ENCODE measurements at places on chromosomes 1 and 21.

GRCh38 chr1:205076245-205076761 is 8.0 kb downstream of the TMEM81 start:
- DNase-seq: no peak

DNA sequence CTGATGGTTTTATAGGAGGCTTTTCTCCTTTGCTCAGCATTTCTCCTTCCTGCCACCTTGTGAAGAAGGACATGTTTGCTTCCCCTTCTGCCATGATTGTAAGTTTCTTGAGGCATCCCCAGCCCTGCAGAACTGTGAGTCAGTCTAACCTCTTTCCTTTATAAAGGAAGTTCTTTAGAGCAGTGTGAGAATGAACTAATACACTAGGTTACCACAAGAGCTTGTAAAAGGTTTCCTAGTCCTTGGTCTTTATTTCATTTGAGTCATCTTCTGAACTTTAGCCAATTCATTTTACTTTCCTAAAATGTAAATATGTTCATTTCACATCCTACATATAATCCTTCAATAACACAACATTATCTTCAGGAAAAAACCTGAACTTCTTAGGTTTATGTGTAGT is 365.3 kb downstream of the HHIPL2 start:
- no peak for DNase-seq

GRCh38 chr21:23127973-23128372 is 2129.8 kb downstream of the NCAM2 start:
- no peak for DNase-seq

DNA sequence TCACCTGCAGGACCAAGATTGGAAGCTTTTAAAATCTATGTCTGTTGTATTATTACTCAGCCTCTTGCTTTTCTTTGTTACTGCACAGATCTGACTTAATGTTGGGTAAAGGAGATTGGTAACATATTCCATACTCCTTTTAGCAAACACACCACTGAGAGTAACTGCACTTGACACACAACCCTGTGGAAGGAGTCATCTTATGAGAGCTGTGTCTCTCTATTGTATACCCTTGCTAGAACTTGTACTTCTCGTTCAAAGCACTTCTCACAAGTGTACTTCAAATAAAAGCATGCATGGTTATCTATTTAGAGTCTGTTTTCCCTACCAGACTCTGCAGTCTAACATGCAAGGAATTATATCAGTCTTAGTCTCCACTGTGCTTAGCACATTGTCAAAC is 813.4 kb downstream of the ADGRL2 start:
- DNase-seq: no peak

- DNase-seq: no peak
Observed at GRCh38 chr1:244442850-244443249, 8.9 kb downstream of the ADSS2 start.

DNA sequence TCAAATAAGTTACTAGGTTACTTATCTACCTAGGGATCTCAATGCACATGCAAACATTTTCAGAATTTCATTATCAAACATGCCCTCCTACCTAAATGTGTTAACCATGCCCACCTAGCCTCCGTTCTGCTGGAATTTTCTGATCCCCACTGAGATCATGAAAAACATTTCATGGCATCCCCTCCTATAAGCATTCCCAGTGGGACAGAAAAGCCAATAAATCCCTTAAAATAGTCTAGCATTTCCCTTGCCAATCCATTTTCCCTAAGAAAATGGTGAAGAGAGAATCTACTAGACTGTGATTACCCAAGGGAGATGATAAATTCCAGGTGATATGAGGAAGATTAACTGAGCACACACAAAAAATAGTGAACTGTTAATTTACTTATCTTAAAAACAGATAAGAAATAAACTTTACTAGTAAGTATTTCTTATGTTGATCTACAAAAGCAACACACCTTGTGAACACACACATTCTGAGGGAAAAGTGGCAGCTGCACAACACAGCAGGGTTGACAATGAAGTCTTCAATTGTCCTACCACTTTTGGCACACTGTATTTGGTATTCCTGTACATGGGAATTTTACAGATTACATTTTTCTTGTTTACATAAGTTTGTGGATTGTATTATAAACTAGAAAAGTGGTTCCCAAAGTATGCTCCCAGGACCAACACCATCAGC is 49.6 kb downstream of the ARID4B start:
- no peak for DNase-seq

GRCh38 chr1:72322910-72323309 is 40.6 kb upstream of the NEGR1 start:
- no peak for DNase-seq

GRCh38 chr1:100868364-100868995 is 26.2 kb downstream of the EXTL2 start:
- DNase-seq: no peak

- DNase-seq: no peak
Observed at GRCh38 chr1:93354749-93355148, 9.0 kb downstream of the DR1 start.

GRCh38 chr1:239437822-239438221 is 51.5 kb downstream of the CHRM3 start:
- no peak for DNase-seq

GRCh38 chr1:11848373-11848700 is 754 bp upstream of the NPPA start:
- DNase-seq: no peak

DNA sequence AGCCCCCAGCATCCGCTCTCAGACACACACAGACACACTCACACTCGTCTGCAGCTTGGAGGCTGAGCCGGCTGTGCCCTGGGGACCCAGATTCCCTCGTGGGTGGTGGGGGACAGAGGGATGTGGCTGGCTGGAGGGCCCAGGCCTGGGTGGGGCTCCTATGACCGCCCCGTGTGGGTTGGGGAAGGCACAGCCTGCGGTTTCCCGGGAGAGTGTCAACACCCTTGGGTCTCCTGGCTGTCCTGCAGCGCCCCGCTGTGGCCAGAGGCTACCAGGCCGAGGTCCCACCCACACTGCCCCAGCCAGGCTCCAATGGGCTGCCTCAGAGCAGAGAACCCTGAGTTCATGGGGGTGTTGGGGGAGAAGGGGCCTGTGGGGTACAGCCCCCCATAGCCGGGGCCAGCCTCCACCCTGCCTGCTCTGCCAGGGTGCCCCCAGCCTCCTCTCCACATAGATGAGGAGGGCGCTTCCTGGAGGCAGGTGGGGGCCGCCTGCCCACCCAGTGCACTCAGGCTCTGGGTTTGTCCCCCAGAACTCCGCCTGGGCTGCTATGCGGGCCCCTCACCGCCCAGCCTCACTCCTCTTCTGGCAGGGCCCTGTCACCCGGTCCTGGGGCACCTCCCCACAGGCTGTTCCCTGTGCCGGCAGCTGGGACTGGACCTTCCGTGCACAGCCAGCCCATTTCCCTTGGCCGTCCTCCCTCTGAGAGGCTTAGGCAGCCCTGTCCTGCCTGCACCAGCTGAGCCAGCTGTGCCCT is at the start of gene TTC34:
Gene TTC34, minus strand, starts transcription at position 159 of the 757 bp plus-strand sequence. CDS start 866 bp downstream, outside the sequence.
- DNase-seq: no peak

DNA sequence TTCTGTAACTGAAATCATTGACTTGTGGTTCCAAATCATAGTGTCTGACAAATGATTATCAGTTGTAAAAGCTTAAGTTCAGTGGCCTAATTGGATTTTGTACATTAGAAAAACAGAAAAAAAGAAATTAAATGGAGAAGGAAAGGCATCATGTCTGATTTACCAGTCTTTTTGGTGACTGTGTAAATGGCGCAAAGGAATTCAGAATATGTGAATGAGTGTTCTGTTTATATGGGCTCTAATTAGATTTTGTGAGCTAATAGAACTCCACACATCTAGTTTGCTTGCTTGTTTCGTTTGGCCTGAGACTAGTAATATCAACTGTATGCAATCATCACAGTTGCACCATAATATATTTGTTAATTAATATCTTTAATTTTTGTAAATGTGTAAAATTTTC is 151.7 kb downstream of the PLA2G4A start:
- no peak for DNase-seq

- no peak for DNase-seq
Observed at GRCh38 chr1:45170151-45170742, 36.2 kb downstream of the ZSWIM5 start.

- DNase-seq: no peak
Observed at GRCh38 chr1:223634423-223634822, 31.1 kb downstream of the CAPN8 start.

DNA sequence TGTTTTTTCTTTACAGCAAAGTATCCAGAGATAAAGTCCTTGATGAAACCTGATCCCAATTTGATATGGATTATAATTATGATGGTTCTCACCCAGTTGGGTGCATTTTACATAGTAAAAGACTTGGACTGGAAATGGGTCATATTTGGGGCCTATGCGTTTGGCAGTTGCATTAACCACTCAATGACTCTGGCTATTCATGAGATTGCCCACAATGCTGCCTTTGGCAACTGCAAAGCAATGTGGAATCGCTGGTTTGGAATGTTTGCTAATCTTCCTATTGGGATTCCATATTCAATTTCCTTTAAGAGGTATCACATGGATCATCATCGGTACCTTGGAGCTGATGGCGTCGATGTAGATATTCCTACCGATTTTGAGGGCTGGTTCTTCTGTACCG is 6.5 kb downstream of the DEGS1 start:
- DNase-seq: no peak

GRCh38 chr1:74470936-74471335 is 41.5 kb downstream of the LRRC53 start:
- no peak for DNase-seq

GRCh38 chr21:40623528-40623927 is 223.4 kb downstream of the DSCAM start:
- no peak for DNase-seq

GRCh38 chr1:23554127-23554480 is 5.2 kb downstream of the ID3 start:
- DNase-seq: no peak

GRCh38 chr1:104946558-104947210 is 1197.0 kb downstream of the AMY1C start:
- no peak for DNase-seq

DNA sequence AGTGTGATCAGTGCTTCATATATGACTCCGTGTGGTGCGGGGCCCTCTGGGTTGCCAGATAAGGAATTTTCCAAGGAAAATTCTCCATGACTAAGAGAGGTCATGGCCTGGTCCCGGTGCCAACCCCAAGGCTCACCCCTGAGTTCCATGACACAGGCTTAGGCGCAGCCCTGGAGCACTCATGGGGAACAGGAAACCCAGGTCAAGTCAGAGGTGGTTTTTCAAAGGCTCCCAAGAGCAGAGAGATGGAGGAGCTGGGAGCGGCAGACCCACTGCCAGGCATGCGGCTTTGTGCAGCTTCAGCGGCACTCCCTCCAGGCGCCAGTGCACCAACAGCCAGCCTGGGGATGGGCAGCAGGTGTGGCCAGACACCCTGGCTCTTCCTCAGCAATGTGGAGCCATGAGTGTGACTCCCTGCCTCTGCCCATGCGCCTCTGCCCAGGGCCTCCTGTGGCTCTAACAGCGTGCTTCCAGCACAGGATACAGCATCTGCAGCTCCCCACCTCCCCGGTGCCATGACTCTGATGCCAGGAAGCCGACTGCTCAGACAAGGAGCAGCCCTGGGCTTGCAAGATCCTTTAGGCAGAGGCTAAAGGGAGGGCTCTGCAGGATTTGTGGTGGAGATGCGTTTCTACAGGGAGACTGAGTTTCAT is 47.3 kb downstream of the GPR161 start:
- DNase-seq: no peak

GRCh38 chr1:83077411-83077810 is 921.5 kb downstream of the TTLL7 start:
- no peak for DNase-seq

DNA sequence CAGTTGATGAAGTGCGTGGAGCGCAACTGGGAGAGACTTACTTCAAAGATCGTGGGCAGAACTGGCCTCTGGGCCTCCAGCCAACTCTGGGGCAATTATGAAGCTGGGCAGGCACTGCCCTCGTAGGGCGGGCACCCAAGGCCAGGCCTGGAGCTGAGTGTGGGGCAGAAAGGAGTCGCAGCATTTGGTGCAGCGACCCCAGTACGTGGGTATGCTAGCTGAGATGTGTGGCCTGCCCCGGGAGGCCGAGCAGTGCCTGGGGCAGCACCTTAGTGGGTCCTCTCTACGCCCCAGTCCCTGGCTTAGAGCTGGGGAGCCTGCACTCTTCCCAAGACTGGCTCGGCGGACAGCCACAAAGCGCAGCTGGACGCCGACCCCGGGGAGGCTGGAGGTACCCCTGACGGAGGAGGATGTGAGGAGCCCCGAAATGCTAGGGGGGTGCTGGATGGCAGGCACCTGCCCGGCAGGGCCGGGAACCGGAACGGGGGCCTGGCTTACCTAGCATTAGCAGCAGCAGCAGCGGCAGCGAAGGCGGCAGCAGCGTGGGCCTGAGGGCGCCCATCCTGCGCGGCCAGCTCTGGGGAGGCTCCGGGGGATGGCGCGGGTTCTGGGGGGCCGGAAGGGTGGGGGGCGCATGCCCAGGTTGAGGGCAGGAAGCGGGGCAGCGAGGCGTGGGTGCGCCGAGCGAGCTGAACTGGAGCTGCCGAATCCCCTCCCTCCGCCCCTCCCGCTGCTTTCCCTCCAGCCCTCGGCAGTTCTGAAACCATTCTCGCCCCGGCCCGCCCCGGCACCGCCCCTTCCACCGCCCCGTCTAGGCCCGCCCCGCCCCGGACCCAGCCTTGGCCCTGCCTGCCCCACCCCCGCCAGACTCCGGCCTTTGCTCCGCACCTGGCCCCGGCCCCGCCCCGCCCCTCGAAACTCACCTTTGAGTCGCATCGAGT is at the start of gene IGSF8:
Gene IGSF8, minus strand, starts transcription at position 709 of the 941 bp plus-strand sequence. Its CDS starts 147 bp downstream, at position 562.
- DNase-seq: no peak

- DNase-seq: no peak
Observed at GRCh38 chr21:32529679-32530078, 55.6 kb downstream of the TCP10L start.

DNA sequence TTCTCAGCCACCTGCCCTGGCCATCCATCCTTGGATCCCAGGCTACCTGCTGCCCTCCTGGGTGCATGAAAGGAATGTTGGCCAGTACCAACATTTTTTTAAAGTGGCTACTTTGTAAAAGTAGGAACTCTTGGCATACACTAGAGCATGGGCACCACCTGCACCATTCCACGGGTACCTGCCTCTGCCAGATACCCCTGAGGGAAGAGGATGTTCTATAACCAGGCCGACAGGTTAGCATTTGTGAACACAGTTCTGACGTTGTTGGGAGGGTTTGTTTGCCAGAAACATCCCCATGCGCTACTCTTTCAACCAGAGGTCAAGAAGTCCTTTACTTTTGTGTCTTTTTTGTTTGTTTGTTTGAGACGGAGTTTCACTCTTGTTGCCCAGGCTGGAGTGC is 43.0 kb downstream of the EVA1C start:
- no peak for DNase-seq

- peak; percentile 14 for DNase-seq
Observed at GRCh38 chr1:189431447-189431846, 1046.2 kb downstream of the BRINP3 start.

- no peak for DNase-seq
Observed at GRCh38 chr21:45850181-45850580, 131.4 kb upstream of the COL6A1 start.

DNA sequence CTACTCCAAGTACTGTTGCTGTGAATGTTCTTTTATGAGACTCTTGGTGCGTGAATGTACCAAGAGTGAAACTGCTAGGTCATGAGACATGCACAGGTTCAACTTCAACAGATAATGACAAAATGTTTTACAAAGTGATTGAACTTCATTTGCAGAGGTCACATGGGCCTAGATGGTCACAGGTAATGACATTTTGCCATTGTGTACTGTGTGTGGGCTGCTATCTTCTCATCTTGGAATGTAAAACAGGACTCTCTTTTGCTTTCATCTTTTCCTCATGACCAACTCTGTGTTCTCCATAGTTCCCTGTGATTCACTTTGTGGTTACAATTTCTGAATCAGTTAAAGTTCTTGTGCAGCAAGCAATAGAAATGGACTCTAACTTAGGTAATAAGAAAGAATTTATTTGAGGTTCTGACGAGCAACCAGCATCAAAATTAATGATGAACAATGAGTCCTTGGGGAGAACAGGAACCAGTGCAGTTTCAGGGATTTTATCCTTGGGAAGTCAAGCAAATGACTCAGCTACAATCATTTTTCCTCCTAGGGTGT is 16.2 kb upstream of the TSNAX start:
- peak; percentile 63 for DNase-seq

Data from non-pigmented ciliary epithelial cell (primary cell).